CD4-positive, CD25-positive, alpha-beta regulatory T cell (primary cell): ENCODE measurements at places on chromosomes 16 and 17.

- DNase-seq = no peak
These were observed 140.3 kb downstream of the ZNF18 start for GRCh38 chr17:11857006-11857405.

DNA sequence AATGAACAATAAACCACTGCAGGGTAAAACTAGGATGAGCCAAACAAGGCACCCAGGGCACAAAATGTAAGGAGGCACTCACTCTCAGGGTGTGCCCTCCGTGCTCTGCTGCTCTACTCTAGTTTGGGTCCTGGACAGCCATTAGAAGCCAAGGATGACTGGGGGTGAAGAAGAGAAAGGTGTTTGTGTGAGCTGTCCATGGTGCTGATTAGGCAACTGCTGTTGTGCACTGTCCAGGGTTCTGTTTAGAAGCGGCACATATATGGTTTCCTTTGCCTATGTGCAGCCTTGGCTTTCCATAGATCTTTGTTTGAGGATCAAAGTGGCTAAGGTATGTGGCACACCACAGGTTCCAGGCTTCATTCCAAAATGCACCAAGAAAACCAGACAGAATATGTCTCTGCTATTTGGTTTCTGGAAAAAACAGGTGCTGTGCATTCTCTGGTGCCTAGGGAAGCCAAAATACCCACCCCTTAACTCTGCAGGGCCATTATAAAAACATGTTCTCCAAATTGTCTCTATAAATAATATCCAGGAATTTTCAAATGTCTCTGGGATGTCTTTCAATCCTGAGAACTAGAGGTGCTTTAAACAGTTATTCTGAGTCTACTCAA is 123.5 kb downstream of the CBLN1 start:
- DNase-seq = peak; percentile 14

- DNase-seq = no peak
These were observed 131.0 kb downstream of the CCDC144A start for GRCh38 chr17:16820979-16821543.

DNA sequence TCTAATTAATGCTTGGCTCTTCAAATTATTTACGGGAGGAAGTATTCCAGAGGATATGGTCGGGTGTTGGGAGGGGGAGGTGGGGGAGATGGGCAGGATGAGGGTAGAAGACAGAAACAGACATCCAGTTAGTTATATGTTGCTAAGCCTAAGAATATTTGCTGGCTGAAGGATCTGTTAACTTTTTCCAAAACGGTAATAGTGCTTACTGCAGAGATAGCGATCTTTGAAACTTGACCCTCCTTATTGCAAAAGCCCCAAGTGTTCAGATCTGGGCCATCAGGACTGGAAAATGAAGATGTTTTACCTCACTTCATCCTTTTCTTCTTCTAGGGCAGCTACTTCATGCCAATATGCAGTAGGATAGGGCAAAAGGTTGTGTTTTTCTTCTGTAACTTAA is 27.0 kb upstream of the MMD start:
- no peak for DNase-seq

DNA sequence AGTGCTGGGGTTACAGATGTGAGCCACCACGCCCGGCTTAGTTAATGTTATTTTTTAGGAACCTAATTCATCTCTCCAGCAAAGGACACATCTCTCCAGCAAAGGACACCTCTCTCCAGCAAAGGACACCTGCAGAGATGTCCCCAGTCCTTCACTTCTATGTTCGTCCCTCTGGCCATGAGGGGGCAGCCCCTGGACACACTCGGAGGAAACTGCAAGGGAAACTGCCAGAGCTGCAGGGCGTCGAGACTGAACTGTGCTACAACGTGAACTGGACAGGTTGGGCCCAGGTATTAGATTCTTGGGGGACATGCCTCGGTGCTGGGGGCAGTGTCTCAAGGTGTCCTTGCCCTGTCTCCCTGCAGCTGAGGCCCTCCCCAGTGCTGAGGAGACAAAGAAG is 4.7 kb downstream of the PFAS start:
- no peak for DNase-seq

GRCh38 chr17:10178506-10178991 is 19.9 kb downstream of the GAS7 start:
- DNase-seq = no peak

- no peak for DNase-seq
These were observed 5.4 kb upstream of the HAP1 start for GRCh38 chr17:41739661-41740352.

GRCh38 chr16:89033796-89034572 is 57.0 kb upstream of the CBFA2T3 start:
- DNase-seq = no peak

GRCh38 chr17:69287168-69287567 is 39.8 kb downstream of the ABCA5 start:
- DNase-seq = no peak

- no peak for DNase-seq
These were observed 10.0 kb downstream of the BAIAP2 start for GRCh38 chr17:81044764-81045589.

DNA sequence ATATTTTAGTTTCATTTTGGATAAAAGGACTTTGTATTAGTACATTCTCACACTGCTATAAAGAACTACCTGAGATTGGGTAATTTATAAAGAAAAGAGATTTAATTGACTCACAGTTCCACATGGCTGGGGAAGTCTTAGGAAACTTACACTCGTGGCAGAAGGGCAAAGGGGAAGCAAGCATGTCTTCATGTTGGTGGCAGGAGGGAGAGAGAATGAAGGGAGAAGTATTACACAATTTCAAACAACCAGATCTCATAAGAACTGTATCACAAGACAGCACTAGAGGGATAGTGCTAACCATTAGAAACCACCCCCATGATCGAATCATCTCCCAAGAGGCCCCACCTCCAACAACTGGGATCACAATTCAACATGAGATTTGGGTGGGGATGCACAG is 142.9 kb downstream of the USP31 start:
- DNase-seq = no peak

DNA sequence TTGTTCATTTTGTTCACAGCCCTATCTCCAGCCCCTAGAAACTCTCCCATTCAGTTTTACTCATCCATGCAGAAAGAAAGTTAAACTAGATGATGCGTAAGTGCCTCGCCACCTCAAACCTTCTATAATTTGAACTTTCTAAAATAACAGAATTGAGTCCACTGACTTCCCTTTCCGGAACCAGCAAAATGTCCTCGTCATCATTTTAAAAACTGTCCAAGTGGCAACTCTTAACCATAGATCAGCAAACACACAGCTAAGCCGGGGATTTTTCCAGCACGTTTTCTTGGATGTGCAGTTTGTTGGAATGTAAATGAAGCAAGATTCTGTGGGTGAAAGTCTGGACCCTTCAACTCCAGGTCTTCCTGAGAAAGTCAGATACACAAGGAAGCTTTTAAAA is 369.7 kb upstream of the ERCC4 start:
- DNase-seq = no peak

DNA sequence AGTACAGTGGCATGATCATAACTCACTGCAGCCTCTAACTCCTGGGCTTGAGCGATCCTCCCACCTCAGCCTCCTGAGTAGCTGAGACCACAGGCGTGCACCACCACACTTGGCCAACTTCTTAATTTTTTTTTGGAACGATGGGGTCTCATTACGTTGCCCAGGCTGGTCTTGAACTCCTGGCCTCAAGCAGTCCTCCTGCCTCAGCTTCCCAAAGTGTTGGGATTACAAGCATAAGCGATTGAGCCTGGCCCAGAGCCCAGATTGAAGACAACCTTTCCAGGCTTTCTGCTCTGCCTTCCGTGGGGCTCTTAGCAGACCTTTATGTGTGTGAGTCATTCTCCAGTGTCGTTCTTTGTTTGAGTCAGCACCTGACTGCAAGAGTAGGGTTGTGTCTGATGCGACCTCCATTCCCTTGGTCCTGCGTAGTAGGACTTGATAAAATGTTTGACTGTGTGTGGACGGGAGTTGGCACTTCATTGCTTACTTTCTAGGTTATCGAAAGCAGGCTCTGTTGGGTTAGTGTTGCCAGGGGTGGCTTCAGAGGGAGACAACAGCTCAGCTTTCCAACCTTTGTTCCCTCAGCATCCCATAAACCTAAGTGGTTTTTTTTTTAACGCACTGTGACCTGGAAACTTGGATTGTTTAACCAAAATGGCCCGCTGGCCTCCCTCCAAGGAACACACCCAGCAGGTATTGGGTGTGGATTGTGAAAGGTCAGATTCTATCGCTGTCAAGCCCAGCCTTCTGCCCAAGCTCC is 26.4 kb downstream of the EEF2K start:
- DNase-seq = peak; percentile 54

GRCh38 chr16:7513429-7513828 is 180.8 kb downstream of the RBFOX1 start:
- no peak for DNase-seq

DNA sequence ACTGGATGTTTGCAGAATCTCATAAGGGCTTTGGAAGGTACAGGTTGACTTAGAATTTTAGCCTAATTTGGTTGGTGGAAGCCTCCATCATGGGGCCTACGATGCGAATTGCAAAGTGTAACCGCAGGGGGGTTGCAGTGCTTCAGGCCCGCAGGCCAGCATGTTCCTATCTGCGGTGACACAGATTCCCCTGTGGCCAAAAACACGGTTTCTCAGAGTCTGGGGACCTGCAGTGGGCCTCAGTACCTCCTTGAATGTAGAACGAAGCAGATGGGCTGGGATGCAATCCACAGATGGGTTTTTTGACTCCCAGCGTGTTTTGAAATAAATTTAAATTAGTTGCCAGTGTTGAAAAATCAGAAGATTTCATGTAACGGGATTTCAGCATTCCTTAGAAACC is 34.7 kb downstream of the KIAA0513 start:
- DNase-seq = no peak

DNA sequence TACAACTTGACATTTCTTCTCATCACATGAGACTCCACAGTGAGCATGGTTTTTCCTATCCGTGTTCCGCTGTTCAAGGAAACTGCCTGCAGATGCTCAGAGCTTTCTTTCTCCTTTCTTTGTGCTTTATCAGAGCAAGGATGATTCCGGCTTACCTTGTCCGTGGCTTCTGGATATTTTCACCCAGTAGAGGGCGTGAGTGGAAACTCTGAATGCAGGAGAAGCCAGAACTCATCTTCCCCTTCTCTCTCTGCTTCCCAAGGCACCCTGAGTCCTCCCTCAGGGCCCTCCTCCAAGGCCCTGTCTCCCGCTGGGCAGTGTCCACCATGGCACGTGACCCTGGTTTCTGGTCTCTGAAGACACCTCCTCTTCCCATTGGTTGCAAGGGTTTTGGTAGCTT is 721.1 kb upstream of the RBFOX1 start:
- DNase-seq = no peak

GRCh38 chr17:33583518-33584417 is 290.7 kb upstream of the ASIC2 start:
- DNase-seq = no peak

- DNase-seq = no peak
These were observed 3.1 kb upstream of the GSE1 start for GRCh38 chr16:85610059-85610445.

- no peak for DNase-seq
These were observed 277.0 kb downstream of the IRX3 start for GRCh38 chr16:54009464-54010176.

DNA sequence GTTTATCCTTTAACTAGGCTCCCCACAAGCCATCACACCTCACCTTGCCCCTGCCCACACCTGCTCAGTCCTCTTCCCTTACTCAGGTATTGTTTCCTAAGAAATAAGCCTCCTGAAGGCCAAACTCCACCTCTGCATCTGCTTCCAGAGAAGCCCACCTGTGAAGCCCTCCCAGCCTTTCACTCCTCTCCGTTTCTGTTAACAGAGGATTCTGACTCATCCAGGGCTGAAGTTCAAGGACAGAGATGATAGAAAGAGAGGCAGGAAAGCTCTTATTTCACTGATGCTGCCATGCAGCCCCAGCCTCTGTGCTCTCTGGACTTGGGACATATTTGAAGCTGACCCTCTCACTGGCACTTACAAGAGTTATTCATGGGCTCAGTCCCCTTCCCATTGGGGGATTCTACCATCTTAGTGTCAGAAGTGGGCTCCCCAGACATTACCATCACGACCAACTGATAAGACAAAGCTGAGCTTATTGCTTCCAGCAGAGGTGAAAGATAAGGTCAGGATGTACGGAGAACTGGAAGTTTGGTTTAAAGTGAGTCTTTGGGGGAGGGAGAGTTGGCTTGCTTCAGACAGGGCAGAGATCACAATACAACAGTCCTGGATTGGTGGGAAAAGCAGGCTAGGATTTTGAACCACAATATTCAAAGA is 35.3 kb upstream of the XYLT2 start:
- no peak for DNase-seq

GRCh38 chr17:81601525-81602120 is 35.3 kb downstream of the NPLOC4 start:
- DNase-seq = peak; percentile 68

DNA sequence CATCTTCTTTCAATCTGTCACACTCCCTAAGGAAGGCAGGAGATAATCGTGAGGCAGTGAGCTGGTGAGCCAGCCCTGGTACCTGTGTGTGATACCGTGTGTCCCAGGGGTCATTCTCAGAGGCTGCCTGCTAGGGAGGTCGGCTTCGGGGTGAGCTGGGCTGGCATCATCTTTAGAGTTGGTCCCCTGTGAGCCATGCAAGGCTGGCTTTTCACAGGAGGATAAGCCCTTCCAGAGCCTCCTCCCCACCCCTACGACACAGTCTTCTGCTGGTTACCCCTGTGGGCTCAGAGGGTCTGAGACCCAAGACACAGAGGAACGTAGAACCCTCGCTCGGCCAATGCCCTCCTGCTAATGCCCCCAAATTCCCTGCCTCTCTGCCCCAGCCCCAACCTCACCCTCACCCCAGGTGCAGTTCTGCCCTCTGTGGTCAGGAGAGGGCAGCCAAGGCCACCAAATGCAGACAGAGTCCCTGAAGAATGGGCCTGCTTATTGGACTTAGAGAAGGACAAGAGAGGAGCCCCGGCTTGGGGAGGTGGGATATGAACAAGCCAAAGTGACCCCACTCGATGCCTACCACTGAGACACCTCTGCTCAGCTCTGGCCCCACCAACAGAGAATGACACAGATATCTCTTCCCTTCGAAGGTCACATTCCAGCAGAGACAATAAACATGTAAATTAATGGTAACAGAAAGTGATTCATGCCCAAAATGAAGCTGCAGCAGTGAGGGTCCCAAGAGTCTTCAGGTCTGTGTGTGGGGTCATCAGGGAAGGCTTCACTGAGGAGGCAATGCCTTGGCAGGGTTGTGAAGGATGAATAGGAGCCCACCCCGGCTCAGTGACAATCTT is 80.8 kb upstream of the CCL1 start:
- no peak for DNase-seq

DNA sequence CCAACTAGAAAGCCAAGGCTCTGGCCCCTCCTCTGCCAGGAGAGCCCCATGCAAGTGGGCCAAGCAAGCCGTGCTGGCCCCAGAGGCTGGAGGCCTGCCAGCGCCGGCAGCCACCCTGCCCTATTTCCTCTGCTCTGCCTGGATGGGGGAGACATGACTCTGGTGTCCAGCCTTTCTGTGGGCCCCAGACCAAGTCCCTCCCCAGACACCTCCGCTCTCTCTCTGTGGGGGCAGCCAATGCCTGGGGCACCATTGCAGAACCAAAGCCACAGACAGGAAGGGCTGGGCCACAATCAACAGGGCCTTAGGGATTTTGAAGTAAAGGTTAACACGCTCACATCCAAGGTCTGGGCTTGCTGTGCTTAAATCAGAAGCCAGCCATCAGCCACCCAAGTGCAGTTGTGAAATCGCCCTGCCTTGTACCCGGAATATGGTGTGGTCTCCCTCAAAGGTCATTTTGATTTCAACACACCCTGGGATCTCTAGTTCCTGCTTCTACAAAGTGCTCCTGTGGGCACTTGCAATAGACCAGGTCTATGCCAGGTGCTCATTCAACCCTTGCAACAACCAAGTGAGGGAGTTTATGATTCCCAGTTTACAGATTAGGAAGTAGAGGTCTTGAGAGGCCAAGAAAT is 63.5 kb upstream of the TEX2 start:
- DNase-seq = no peak

- no peak for DNase-seq
These were observed 41.1 kb downstream of the BAHCC1 start for GRCh38 chr17:81436294-81436849.

GRCh38 chr17:72093707-72094106 is 27.1 kb upstream of the SOX9 start:
- DNase-seq = no peak
